ENCODE measurements at places on chromosomes 7 and 10.

GRCh38 chr7:108055611-108056021, 52.7 kb upstream of the LAMB1 start:
- DNase-seq: no peak

GRCh38 chr7:369476-370258, 79.7 kb downstream of the FOXL3 start:
- DNase-seq: no peak

DNA sequence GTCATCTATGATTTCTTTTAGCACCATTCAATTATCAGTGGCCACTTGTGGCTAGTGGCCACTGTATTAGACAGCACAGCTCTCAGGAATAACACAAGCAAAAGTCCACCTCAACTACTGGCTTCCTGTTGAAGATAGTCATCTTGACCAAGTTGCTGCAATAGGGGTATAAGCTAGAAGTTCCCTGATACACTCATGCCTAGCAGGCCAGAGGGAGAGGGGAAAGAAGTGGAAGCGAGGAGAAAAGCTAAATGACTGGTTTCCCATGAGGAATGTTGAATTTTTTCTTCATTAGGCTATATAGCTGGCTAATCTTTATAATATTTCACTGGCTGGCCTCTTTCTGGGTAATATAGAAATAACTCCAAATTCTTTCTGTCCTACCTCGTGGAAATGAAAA, 327.5 kb upstream of the MEOX2 start:
- DNase-seq: no peak

DNA sequence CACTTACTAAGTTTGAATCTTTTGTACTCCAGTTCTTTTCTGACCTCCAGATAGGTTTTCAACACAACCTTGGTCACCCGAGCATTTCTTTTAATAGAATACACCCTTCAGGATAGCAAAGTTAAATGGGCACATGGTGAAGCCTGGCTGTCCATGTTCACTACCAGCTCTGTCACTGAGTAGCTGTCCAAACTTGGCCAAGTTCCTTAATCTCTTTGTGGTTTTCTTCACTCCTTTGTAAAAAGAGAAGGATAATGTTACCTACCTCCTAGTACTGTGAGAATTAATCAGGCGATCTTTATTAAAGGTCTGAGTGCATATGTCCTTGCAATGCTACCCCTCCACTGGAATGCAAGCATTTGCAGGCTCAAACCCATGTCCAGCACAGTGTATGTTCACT, 128.1 kb upstream of the PTPRZ1 start:
- DNase-seq: no peak
